ENCODE measurements at places on chromosomes 4 and X.

DNA sequence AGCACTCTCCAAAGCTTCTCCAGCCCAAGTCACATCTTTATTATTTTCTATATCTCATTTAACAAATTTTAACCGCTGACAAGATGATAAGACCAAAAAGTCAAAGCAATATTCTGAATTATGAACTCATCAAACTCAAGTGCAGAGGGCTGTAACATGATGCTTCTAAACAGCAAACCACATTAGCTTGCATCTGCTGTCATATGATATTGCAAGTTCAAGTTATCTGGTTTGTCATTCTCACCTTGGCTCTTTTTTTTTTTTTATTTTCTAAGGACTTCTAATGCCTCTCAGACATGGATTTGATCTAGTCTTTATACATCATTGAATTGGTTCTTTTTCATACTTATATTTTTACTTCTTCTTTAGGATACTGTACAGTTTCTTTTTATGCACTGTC, 93.4 kb downstream of the SLC10A7 start:
- DNase-seq, result no peak

DNA sequence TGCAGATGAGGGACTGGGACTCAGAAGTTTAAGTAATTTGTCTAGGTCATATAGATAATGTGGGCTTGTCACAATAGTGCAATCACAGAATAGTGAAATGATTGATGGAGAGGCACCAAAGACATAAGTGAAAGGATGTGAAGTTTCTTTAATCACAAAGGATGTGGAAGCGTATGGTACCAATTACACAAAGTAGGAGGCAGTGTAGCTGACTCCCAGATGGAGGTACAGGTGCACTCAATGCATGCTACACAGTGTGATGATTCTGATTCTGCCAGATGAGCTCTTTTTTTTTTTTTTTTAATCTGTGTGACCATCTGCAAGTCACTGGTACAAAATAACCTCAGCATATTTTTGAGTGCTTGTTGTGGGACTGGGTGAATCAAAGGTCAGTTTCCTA, 411.3 kb downstream of the SPRY1 start:
- no peak for DNase-seq

DNA sequence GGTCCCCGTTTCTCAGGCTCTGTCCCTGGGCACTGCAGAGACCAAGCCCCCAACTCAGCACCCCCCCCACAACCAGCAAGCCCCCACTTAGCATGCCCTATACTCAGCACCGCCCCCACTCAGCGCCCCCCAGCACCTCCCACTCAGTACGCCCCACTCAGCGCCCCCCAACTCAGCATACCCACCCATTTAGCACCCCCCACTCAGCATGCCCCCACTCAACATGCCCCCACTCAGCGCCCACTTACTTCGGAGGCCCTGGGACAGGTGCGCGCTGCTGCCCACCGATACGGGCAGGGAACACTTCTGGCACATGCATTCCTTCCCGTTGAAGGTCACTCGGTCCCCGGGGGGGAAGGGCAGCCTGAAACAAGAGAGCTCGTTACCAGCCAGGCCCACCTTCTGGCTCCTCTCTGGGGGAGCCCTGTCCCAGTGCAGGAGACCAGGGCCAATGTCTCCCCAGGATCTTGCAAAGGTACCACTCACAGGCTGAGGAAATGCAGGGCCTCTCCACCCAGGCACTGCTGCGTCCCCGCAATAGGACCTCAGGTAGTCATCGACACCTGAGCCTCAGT, 70.6 kb downstream of the ABLIM2 start:
- DNase-seq, result no peak

DNA sequence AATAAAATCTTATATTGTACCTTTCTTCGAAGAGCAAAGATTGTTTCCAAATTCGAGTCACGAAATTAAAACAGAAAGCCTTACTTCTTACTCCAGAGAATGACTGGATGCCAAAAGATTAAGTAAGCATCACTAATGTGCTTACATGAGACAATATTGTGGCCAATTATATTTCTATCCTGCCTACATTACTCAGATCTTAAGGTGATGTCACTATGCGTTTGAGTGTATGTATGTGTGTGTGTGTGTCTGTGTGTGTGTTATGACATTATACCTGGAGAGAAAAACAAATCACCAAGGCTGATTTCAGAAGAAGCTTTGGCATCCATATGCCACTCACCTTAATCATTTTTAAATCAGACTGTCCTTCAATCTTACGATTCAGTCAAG, 556.3 kb downstream of the PPARGC1A start:
- DNase-seq, result no peak

DNA sequence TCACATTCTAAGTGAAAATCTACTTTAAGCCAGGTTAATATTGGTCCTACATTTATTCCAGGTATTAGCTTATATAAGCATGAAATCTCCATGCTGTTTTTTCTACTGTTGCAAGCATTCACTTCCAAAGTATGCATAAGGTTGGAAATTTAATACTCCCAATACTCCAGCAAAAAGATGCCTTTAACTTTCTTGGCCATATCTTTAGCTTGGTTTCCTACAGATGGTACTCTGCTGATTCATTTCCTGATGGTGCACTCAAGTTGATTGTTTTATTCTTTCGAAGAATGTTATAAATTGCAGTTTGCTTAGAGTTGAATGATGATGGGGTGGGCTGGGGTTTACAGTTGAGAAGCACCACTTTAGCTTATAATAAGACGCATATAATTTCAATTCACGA, 330.2 kb downstream of the PTTG2 start:
- no peak for DNase-seq

DNA sequence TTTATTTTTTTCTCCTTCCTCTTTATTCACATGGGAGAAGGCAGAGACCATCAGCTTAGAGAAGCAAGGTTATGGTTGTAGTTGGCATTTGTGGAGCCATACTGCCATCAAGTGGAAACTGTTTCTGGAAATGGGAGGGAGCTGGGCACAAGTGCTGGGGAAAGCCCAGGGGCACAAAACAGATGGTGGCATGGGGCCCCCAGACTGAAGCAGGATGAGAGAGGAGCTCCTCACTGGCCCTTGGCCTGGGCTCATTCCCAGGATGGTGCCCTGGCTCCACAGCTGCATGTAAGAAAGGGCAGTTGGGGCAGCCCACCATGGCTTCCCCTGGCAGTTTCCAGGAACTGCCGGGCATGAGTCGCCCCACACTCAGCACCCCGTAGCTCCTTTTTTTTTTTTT, 59.2 kb downstream of the NBDY start:
- no peak for DNase-seq

DNA sequence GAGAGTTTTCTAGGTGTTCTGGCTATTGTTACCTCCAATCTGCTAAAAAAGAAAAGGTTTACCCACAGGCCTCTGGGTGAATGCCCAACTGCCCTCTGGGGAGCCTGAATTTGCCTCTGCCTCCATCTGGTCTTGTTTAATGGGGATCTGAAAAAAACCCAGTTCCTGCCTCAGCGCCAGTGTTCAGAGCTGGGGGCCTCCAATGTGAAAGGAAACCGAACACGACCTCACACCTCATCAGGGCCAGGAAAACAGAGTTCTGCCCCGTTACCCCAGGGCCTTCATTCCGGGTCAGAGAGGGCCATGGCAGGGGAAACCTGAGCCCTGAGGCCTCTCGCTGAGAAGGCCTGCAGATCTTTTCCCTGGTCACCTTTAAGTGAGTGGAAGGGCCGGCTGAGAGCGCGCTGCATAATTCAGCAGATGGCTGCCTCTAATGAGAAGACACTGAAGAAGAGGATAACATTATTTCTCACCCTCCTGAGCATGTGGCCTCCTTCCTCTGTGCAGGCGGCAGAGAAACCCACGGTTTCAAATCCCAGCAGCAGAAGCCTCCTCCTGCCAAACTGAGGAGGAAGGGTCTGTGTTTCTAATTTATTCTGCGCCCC, 6.8 kb downstream of the SEPTIN6 start:
- DNase-seq, result no peak

DNA sequence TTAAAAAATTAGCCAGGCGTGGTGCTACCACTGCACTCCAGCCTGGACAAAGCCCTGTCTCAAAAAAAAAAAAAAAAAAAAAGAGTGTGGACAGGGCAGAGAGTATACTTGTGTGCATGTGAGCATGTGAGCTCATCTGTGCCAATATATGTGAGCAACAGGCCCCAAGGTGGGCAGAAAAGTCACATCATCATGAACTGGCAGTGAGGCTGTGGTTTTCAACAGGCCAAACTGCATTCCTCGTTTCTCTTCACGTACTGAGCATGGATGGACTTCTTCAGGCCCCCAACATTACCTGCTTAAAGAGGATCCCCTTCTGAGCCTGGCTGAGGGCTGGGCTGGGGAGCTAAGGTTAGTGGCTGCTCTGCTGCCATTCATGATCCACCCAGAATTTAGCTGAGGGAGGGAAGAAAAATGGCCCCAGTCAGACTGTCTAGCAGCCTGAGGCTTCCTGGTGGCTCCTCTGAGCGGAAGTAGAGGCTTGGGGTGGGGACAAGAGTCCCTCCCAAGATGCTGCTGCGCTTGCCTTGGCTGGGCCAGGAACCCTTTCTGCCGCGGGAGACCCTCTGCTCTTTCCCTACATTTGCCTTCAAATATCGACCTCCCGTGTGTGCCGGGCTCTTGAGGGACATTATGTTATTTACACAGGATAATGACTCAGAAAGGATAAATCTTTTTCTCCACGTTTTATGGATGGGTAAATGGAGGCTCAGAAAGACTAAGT, 55.0 kb downstream of the DIPK2B start:
- no peak for DNase-seq

GRCh38 chr4:185787926-185788679, 23.9 kb downstream of the SORBS2 start:
- DNase-seq, result no peak

- DNase-seq, result no peak
These were observed 198.4 kb downstream of the GLUD2 start for GRCh38 chrX:121245763-121246162.

DNA sequence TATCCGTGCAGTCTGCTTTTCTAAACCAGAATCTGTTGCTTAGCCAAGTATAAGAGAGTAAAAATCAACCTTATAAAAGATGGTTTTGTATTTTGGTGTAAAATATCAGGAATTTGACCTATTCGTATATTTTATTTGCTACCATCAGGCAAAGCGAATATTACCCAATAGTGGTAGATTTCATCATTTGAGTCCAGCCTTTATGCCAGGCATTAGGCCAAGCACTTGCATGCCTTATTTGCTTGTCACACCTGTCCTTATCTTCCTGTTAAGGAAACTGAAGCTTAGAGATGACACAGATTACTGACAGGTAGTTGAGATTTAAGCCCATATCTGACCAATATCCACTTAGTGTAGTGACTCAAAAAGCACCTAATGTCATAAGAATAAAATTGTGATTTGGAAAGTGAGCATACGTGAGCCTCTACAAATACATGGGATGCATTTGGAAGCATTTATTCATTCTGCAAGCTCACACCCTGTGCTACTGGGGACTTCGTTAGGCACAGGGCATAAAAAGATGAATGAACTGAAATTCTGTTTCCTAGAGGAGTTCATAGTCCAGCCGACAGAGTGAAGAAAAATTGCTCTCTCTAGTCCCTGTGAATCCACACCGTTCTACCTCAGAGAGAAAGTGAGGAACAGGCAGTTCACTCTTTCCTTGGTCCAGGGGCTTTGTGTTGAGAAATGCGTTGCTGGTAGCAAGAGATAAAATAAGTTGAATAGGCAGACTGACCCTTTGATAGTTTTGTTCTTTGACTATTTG, 2.3 kb upstream of the RNF212 start:
- no peak for DNase-seq

GRCh38 chr4:5125321-5125720, 74.0 kb downstream of the STK32B start:
- DNase-seq, result no peak

DNA sequence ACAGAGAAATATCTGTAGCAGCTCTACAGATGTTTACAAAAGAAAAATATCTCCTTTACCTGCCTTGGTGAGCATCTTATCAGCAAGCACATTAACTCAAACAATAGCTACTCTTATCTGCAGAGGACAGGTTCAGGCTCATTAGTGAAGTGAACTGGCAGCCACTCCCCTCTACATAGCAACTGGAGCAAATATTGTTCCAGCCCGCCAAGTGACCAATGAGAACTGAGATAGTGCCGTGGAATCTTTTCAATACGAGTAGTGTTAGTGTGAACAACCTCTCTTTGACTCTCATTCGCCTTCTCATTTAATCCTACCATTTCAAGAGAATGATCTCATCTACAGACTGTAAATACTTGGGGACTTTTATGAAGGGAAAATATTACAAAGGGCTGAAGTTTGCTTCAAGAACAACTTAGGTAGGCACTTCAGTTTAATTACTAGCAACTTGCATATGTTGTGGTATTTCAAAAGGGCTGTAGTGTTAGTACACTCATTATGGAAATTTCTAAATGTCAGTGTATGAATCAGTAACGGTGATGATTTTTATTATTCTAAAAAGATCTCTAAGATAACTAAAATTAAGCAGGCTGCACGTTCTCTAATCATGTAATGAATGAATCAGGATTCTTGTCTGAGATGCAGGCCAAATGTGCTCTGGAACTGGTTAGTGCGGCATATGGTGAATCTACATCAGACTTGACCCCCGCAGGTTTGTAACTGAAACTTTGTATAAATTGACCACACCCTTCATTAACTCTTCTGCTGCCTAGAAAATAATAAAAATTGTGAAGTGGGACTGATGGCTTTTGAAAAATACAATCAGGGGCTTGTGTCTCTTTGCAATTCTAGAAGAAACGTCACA, 72.4 kb downstream of the PALLD start:
- DNase-seq, result no peak

- DNase-seq, result no peak
These were observed 20.0 kb downstream of the CLCN3 start for GRCh38 chr4:169640261-169640870.

GRCh38 chr4:142558851-142559250, 287.2 kb downstream of the INPP4B start:
- DNase-seq, result no peak

DNA sequence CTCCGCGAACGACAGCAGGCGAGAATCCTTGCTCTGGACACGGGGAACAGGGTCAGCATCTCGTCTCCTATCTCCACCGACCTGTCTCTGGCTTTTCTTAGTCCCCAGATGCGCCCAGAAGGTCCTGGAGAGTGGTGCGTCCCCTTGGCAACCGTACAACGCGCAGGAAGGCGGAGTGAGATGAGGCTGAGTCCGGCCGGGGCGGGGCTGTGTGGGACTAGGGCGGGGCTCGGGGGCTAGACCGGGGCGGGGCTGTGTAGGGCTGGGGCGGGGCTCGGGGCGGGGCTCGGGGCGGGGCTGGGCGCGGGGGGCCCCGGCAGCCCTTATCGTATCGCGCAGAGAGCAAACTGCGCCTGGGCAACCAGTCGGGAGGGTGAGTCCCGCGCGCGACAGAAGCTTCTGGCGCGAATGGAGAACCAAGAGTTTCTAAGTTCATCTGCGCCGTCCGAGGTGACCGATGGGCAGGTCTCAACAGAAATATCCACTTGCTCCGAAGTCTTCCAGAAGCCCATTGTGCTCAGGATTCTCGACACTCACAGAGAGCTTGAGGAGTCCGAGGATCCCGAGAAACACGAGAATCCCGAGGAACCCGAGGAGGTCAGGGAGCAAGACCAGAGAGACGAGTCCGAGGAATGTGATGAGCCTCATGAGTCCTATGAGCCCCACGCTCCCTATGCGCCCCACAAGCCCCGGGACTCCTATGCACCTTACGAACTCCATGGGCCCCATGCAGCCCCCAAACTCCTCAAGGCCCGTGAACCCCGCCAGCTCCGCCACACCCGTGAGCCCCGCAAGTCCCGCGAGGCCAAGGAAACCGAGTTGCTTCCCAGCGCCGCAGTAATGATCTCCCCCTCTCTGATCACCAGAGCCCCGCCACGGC, 24.9 kb downstream of the ARL9 start:
- peak; percentile 96 for DNase-seq

- DNase-seq, result peak; percentile 35
These were observed 138.9 kb downstream of the LARP7 start for GRCh38 chr4:112775801-112776200.

- DNase-seq, result no peak
These were observed 694.2 kb upstream of the TENM3 start for GRCh38 chr4:181548873-181549575.

Measured in H7 (cell line).